NCI-H1436 (cell line): ENCODE measurements at places on chromosomes 3 and 15.

DNA sequence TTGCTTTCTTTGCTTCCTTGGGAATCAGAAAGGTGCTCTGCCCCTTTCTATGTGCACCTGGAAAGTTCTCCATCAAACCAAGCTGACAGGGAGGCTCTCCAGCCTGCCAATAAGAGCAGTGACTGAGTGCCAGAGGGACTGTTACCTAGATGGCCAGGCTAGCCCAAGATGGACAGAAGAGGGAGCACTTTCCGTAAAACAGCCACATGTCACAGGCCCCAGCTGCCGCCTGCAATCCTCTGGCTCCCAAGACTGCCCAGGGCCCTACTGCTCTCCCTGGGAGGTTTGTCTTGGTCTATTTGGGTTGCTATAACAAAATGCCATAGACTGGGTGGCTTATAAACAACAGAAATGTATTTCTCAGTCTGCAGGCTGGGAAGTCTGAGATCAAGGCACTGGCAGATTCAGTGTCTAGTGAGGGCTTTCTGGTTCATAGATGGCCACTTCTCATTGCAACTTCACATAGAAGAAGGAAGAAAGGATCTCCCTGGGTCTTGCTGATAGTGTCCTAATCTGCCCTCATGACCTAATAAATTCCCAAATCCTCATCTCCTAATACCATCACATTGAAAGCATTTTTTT lies 72.3 kb downstream of the TAMM41 start:
- DNase-seq = no peak

DNA sequence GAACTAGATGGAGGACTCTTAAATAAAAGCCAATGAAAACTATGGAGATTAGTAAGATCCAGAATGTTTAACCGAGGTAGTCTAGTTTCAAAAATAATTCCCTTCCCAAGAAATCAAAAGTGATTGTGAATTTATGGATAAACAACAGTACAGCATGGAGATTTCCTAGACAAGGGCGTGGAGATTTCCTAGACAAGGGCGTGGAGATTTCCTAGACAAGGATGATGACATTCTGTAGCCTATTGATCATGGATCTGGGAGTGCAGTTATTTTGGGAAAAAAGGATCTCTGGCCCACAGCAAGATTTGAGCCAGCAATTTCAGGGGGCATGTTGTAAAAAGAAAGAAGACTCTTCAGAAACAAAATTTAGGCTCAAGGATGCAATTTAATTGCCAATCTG lies 175.3 kb downstream of the RAP2B start:
- DNase-seq = no peak

GRCh38 chr3:127068111-127068810 lies 85.3 kb downstream of the PLXNA1 start:
- DNase-seq = no peak

- no peak for DNase-seq
These were observed 44.5 kb downstream of the CRABP1 start for GRCh38 chr15:78384651-78385050.

GRCh38 chr3:37144806-37145205 lies 29.6 kb downstream of the LRRFIP2 start:
- peak; percentile 20 for DNase-seq

GRCh38 chr3:73431183-73431900 lies 193.4 kb downstream of the PDZRN3 start:
- no peak for DNase-seq

DNA sequence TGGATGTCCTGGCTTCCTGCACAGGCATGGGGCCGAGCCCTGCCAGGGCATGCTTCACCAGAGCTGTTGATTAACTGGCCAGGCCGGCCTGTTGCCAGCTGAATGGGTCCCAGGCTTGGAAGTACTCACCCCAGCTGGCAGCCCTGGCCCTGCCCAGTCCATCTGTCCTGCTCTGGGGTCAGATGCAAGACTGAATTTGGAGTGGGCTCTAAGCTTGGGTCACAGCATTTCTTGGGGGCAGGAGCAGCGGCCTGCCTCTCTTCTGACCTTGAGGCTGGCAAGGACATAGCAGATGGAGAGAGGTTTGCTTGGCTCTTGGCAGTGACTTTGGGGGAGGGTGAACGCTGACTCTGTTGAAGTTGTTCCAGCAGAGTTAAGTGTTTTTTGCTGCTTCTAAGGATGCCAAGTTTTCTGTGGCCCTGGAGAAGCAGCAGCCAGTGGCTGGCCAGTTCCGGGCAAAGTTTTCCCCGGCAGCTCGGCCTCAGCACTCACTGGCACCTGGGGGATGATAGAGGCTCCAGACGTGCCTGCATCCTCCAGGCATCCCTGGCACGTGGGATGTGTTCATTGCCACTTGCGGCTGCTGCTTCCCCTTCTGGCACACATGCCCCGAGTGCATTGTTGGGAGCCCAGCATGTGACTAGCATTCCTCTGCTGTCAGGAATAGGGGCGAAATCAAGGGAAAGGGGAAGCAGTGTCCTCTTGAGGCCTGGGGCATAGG lies 22.9 kb downstream of the PDIA5 start:
- no peak for DNase-seq

DNA sequence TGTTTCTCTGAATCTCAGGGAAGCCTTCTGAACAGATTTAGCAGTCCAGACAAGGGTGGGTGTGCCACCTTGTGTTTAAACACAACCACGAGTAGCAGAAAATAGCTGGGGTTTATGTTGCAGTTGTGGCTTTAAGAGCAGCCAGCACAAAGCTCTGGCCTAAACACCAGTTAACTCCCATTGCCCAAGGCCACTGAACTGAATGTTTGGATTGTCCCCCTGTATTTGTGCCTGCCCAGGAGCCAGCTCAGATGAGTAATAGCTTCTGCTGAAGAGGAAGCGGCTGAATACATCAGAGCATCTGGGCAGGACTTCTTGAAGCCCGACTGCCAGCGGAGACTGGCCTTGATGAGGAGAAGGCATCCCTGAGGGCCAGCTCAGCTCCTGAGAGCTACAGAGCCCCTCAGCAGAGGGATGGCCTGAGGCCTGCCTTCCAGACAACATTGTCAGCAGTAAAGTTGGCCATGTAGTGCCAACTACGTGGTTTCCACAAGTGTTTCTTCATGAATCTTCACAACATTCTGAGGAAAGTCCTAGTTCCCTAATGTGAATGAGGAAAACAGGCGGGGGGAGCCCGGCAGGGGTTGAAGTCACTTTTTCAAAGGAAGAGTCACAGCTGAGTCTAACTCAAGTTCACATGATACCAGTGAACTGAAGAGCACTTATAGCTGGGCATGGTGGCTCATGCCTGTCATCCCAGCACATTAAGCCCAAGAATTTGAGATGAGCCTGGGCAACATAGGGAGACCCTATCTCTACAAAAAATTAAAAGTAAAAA lies 65.8 kb upstream of the ZBTB38 start:
- DNase-seq = no peak

GRCh38 chr3:118960876-118961450 lies 73.7 kb downstream of the IGSF11 start:
- no peak for DNase-seq

GRCh38 chr3:141557961-141558706 lies 71.3 kb downstream of the RASA2 start:
- DNase-seq = peak; percentile 16

- DNase-seq = no peak
These were observed 143.3 kb upstream of the SLCO3A1 start for GRCh38 chr15:91710080-91710698.

DNA sequence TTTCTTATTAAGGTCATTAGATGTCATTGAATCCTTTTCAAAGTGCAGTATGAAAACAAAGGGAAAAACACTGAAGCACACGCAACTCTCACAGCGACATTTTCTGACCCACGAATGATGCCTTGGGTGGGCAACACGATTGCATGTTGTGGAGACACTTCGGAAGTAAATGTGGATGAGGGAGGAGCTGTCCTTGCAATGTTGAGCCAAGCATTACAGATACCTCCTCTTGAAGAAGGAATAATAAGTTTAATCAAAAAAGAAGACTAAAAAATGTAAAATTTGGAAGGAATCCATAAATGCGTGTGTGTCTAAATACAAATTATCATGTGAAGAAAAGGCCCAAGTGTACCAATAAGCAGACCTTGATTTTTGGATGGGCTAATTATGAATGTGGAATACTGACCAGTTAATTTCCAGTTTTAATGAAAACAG lies 16.9 kb downstream of the THBS1 start:
- no peak for DNase-seq

- no peak for DNase-seq
These were observed 24.9 kb upstream of the RASGRP1 start for GRCh38 chr15:38589502-38589901.

GRCh38 chr3:31117854-31118253 lies 223.4 kb upstream of the GADL1 start:
- no peak for DNase-seq

DNA sequence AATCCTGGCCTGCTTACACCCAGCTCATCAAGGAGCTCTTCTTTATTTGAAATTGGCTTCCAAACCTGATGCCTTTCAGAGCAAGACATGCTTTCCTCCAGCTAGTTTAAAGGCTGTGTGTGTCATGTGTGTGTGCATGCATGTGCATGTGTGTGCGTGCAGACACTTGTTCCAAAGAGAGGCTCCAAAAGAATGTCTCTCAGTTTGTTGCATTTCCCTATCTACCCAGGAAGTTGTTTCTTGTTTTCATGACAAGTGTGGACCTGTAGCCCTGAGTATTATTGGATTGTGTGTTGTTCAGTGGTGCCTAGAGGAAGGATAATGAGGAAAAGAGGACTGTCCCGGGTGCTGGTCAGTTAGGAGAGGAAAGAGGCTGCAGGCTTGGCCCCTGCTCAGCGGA lies 240.0 kb downstream of the THSD4 start:
- no peak for DNase-seq

GRCh38 chr15:57147621-57148020 lies 228.7 kb upstream of the CGNL1 start:
- no peak for DNase-seq

GRCh38 chr3:13012221-13012691 lies 61.0 kb downstream of the IQSEC1 start:
- DNase-seq = no peak

GRCh38 chr3:124048967-124049798 lies 57.3 kb upstream of the ROPN1 start:
- DNase-seq = no peak

DNA sequence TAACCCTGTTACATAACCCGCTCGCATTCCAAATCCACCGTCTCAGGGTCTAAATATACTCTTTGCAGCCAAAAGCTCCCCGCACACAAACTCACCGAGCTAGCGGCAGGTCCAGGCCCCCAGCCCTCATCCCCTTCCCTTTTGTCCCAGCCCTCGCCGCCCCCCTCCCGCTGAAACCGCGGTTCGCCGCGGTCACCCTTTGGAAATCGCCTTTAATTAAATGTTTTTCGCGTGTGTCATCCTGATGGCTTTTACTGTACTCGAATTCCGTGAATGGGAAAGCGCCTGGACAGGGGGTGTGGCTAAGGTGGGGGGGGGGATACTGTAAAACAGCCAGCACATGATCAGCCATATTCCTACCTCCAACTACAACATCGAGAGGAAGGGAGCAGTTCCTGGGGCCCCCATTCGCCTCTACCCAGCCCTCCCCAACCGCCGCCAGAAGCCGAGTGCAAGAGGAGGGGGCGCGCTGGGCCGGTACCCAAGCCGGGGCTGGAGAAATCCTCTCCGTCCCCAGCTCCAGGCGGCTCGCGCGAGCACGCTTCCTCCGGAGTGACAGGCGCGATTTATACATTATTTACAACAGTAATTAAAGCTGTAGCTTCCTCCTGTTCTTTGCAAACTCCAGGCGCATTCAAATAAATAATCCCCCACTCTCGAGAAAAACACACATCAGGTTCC lies 1.7 kb downstream of the RORA start:
- no peak for DNase-seq

- no peak for DNase-seq
These were observed 141.9 kb upstream of the SGO1 start for GRCh38 chr3:20327889-20328288.

DNA sequence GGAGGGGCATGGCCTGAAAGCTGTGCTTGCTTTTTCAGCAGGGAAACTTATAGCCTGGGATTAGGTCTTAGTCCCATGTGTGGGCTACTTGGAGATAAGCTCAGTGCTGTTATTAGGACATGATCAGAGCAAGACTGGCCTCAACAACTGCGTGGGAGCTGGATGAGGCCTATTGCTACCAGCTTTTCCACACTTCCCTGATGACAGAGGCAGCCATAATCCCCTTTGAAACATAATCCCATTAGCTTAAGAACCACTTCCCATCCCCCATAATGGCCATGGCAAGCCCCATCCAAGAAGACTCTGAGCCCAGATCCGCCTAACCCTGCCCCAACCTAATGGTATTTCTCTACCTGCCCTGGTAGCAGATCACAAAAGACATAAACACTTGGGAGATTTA lies 26.6 kb upstream of the GK5 start:
- DNase-seq = no peak

- DNase-seq = no peak
These were observed 108.4 kb upstream of the SPATA12 start for GRCh38 chr3:56952061-56952460.

DNA sequence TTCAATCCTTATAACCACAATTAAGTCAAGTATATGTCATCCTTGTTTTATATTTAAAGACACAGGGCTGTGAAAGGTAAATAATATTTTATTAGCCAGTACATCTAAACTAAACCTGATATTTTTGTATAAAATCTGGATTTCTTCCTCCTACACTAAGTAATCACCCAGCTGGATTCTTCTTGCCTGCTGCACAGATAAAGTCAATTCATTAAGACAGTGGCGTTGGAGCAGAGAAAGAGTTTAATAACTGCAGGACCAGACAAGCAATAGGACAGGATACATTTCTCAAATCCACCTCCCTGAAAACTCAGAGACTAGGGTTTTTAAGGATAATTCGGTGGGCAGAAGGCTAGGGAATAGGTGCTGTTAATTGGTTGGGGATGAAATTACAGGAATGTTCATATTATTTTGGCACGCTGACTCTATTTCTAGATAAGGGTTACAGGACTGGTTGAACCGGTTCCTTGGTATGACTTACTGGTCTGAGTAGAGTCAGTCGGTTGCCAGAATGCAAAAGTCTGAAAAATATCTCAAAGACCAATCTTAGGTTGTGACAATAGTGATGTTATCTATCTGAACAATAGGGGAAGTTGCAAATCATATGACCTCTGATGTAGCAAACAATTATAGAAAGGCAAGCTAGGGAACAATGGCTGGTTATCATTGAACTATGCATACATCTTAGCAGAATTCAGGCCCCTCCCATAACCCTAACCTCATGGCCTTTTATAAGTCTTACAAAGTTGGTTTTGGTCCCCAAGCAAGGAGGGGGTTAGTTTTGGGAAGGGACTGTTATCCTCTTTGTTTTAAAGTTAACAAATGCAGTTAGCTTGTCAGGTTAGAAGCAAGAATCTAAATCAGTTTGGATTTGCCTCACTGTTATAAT lies 244.8 kb downstream of the ALCAM start:
- DNase-seq = no peak

- no peak for DNase-seq
These were observed 87.6 kb downstream of the RYK start for GRCh38 chr3:134163096-134163495.

GRCh38 chr3:94524102-94524919 lies 461.4 kb downstream of the NSUN3 start:
- no peak for DNase-seq
